ENCODE measurements at places on chromosomes 13 and 19. TPM values are rescaled to one million over a fixed set of nuclear protein-coding genes. Genes with fewer than 3 reads are reported as not detected.

- no peak for ATAC-seq
Measured at GRCh38 chr19:7434391-7434790, 54.4 kb downstream of the PEX11G start.

GRCh38 chr13:113548778-113549621, 35.6 kb upstream of the TFDP1 start:
- no peak for ATAC-seq

- peak; percentile 89 for ATAC-seq
Measured at GRCh38 chr19:48752496-48753365, at the start of gene FUT1. FUT1 (minus strand) TSS chr19:48752641; CDS start chr19:48751281, 1,360 bp downstream.

DNA sequence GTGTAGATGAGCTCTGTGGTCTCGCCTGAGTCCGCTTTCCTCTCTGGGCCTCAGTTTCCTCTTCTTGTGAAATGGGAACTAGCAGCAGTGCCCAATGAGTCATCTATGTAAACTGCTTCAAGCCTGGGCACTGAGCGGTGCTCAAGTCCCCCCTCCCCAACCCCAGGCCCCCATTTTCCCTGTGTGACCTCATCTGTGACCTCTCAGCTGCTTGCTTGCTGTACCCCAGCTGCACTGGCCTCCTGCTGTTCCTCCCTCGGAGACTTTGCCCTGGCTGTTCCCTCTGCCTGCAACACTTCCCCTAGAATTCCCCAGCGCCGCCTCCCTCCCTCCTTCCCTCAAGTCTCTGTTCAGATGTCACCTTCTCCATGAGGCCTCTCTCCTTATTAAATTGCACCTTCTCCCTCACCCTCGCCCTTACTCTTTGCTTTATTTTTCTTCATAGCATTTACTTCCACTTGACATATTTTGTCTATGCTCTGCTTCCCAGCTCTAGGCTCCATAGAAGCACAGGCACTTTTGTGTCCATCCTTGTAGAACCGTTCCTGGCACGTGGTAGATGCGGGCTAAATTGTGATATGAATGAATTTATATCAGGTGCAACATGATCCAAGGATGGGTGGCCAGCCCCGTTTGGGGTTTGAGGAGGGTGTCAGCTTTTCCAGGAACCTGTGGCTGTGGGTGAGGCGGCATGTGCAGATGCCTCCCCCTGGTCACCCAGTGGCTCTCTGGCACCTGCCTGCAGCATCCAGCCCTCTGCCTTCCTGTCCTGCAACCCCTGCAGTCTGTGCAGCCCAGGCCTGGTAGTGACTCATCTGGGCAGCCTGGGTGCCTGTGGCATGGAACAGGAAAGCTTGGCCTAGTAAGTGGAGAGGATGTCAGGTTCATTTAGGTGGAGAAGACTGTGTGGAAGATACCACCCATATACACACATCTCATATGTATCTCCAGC, 26.3 kb downstream of the SIPA1L3 start:
- ATAC-seq, result peak; percentile 44

- peak; percentile 65 for ATAC-seq
Measured at GRCh38 chr13:50410921-50411746, 395.9 kb downstream of the KCNRG start.

DNA sequence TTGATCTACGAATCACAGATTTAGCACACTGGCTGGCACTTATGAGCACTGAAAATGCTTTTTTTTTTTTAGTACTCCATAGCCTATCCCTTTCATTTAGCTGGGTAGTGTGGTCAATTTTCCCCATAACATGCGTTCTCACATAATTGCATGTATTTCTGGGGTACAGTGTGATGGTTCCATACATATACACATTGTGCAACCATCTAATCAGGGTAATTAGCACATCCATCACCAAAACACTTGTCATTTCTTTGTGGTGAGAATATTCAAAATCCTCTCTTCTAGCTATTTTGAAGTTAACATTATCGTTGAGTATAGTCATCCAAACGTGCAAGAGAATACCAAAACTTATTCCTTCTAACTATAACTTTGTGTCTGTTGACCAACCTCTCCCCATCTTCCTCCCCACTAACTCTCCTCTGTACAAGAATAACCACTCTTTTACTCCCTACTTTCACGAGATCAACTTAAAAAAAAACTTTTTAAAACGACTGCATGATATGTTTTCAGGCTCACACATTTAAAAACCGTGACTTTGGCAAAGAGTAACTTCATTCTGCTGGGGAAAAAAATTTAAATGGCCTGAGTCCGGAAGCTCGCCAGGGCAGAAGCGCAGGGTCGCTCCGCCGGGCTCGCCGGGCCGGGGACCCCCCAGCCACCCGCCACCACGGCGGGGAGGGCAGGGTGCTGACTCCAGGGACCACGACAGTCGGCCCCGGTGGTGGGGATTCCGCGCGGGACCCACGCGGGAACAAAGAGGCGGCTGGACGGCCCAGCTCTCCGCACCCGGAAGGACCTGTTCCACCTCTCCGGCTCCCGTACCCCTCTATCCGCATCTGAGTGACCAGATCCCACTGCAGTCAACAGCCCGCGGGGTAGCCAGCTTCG, 868 bp upstream of the UBAC2 start:
- ATAC-seq, result peak; percentile 24

- no peak for ATAC-seq
Measured at GRCh38 chr19:7773841-7774240, 10.8 kb downstream of the CLEC4M start.

DNA sequence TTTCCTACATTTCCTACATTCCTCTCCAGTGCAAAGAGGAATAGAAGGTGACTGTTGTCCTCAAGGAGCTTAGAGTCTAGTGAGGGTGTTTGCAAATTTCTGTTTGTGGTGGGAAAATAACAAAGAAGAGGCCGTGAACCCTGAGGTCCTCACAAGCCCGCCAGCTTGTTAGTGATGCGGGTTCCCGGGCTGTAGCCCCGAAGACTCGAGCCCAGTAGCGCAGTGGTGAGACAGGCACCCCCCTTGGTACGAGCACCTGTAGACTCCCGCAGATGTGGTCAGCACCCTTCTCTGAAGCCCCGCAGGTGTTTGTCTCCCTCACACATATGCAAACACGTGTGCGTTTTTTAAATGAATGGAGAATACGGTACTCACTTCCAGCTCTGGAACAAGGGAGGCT, 26.5 kb upstream of the SPACA7 start:
- no peak for ATAC-seq

GRCh38 chr19:53977429-53977990, 13.9 kb upstream of the CACNG6 start:
- peak; percentile 73 for ATAC-seq

DNA sequence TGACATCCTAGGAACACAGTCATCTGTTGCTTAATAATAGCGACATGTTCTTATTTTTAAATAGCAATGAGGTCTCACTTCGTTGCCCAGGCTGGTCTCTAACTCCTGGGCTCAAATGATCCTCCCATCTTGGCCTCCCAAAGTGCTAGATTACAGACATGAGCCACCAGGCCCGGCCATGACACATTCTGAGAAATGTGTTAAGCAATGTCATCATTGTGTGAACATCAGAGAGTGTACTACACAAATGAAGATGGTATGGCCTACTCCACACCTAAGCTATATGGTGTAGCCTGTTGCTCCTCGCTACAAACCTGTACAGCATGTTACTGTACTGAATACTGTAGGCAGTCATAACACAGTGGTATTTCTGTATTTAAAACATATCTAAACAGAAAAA, 24.6 kb upstream of the GARRE1 start:
- no peak for ATAC-seq

DNA sequence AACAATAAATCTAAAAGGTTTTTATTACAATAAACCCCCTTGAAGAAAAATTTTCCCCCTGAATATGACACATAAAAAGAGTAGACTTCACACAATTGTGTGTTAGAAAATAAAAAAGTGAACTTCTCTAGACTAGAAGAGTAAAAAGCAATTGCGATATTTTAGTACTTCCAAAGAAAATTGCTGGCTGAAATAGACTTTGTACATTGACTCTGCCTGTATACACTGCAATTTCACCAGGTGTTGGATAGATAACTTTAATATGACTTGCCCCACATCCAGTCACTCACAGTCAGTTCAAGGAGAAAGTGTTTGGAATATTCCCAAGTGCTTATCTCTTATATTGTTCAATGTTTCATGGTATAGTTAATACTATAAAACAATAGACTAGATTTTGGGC, 1780.1 kb upstream of the PCDH20 start:
- ATAC-seq, result no peak

- no peak for ATAC-seq
Measured at GRCh38 chr13:74570834-74571233, 436.6 kb upstream of the KLF12 start.

DNA sequence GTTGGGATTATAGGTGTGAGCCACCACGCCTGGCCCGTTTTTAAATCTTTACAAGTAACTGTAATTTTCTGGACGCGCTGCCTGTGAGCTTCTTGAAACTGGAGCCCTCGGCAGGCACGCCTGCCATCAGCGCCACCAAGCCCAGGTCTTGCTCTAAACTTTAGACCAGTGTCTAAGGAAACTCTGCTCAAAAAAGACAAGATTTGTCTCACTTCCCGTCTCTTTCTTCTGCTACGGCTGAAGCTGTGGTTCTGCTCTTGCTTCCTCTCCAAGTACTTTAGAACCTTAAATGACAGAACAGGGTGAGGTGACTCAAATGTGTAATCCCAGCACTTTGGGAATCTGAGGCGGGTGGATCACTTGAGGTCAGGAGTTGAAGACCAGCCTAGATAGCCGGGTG, 24.9 kb downstream of the RCN3 start:
- no peak for ATAC-seq

- ATAC-seq, result no peak
Measured at GRCh38 chr13:67493835-67494234, 263.7 kb upstream of the PCDH9 start.

GRCh38 chr19:18743784-18744418, 47.2 kb downstream of the COMP start:
- peak; percentile 4 for ATAC-seq

- peak; percentile 5 for ATAC-seq
Measured at GRCh38 chr13:112690283-112690929, 568 bp downstream of the ATP11A start.

DACT3 gene
- 0.32 TPM for total RNA-seq

CRTC1 gene
- 4.0 TPM for total RNA-seq

DHDH gene
- total RNA-seq, result 1.2 TPM

ZNF296 gene
- total RNA-seq, result 8.1 TPM

ICAM5 gene
- 1.3 TPM for total RNA-seq

ZNF284 gene
- total RNA-seq, result 0.36 TPM

PPP1R15A gene
- total RNA-seq, result 30.0 TPM

OLFM2 gene
- 5.1 TPM for total RNA-seq
